ENCODE measurements at places on chromosomes 3 and 15.

GRCh38 chr3:126126286-126126685 lies 42.4 kb upstream of the SLC41A3 start:
- no peak for DNase-seq

GRCh38 chr15:66771351-66771650 lies 69.3 kb downstream of the SMAD6 start:
- no peak for DNase-seq

DNA sequence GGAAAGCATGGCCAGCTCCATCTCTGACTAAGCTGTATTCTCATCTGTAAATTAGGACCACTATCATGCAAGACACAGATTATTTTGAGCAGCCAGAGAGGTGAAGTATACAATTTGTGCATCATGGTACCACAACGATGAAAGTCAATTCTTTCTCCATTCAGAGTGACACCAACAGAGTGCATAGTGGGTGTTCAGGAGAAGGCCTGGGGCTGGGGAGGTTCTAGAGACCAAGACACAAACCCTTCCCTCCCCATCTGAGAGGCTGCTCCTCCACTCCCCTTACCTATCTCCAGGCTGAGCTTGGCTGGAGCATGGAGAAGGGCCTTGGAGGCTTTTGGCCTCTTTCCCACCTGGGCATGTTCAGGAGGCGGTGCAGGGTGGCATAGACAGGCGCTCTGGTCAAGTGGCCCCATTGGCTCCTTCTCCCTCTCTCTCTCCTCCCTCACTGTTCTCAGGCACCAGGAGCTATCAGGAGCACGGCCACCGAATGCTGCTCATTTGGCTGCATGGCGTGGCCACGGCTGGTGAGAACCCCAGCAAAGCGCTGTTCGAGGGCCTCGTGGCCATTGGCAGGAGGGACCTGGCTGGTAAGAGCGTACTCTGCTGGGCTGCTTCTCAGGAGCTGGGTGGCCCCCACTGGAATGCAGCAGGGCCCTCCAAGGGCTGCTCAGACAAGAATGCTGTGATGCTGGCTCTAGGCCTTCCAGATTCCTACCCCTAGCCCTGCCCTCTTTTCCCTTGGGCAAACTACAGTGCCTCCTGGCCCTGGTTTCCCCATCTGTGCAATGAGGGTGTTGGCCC lies 37.9 kb downstream of the ANKDD1A start:
- no peak for DNase-seq

GRCh38 chr15:93855181-93855826 lies 376.1 kb upstream of the MCTP2 start:
- DNase-seq, result no peak

GRCh38 chr15:56757875-56758274 lies 24.6 kb upstream of the ZNF280D start:
- no peak for DNase-seq

DNA sequence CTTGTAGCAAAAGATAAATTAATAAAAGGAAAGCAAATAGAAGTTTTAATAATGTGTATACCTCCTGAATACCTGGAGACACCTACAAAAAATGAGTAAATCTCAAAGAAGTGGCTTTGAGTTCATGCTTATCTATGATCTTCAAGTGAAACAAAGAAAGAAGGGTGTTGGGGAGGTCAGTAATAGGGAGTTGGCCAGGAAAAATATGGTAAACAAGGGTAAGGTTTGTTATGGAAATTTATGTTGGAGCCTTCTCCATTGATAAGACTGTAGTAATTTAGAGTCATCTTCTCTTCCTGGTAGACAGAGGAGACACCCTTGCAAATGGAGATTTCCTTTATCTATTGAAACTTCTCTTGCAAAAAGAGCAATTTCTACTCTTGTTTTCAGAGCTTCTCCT lies 6.6 kb upstream of the CCR8 start:
- no peak for DNase-seq

DNA sequence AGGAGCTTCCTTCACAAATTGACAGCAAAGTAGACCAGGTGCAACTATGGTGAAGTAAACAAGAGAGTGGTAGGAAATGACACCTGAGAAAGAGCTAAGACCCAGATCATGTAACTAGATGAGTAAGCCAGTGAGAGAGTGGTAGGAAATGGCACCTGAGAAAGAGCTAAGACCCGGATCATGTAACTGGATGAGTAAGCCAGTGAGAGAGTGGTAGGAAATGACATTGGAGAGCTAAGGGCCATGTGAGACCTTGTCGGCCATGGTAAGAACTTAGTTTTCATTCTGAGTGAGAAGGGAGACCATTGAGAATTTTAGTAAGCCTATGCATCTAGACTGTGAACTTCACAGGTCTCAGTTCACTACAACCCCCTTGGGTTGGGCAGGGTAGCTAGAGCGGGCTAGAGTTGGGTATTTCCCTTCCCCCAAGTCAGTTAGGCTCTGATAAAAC lies 5.4 kb upstream of the SENP7 start:
- DNase-seq, result no peak

GRCh38 chr3:99108508-99108907 lies 207.0 kb upstream of the DCBLD2 start:
- peak; percentile 52 for DNase-seq

DNA sequence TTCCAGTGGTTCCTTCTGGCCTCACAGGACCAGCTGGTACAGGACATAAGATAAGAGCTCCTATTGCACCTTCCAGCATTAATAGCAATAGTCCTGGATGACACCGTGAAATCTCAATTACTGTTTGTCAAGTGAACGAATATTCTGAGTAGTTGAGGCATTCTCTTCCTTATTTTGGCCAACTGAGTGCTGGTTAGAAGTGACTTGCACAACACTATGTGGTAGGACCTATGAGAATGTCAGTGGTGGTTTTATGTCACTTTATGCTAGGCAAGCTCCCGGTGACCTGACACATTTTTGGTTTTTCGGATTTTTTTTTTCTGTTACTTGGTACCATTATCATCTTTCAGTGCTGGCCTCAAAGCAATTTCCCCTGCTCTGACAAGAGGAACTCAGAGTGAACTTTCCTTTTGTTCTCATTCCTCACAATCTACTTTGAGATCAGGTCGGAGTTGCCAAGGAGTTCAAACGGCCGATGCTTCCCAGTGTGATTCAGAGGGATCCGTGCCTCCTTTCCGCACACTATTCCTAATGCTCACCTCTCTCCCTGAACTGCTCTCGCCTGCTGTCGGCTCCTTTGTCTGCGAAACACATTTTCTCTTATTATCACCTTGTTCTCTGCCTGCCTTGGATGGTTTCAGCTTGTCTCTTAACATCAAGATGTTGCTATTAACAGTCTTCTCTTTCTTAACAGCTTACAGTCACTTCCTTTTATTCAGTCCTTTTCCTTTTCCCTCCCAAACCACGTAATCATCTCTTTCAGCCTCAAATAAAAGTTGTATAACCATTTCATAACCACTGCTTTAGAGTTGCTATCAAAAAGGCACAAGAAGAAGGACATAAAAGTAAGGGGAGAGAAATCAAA lies 35.8 kb downstream of the QTRT2 start:
- no peak for DNase-seq

DNA sequence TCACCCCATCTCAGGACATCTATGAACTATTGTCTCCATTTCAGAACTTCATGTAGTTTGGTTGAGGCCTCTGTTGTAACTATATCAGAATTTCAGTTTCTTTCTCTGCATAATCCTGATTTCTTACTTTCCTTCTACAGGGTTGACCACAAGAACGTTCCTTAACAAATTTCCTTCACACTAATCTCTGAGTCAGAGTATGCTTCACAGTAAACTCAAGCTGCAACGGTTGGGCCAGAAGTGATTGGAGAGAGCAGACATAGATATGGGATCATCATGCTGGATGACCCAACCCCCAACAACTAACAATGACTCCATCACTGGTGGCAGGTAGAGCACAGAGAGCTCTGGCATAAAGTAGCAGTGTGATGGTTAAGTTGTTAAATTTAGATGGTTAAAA lies 128.8 kb upstream of the OSTN start:
- DNase-seq, result peak; percentile 32

GRCh38 chr3:25593001-25593400 lies 71.7 kb downstream of the TOP2B start:
- no peak for DNase-seq

DNA sequence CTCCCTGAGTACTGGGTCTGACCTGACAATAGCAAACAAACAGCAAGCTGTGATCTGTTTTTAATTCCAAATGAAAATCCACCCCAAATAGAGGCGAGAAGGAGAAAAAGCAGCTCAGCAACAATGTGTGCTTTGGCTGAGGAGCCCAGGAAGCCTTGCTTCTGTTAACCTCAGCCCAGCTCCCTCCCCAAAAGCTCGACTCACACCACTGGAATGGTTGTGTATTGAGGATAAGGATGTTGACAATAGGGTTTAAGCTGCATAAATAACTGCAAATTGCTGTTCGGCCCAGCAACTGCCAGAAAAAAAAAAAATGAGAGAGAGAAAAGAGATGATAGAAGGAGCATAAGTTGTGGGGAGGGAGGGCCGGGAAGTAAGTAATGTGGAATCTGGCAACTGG lies 104.0 kb upstream of the TBC1D5 start:
- no peak for DNase-seq

GRCh38 chr3:41180396-41180795 lies 18.9 kb upstream of the CTNNB1 start:
- DNase-seq, result no peak

DNA sequence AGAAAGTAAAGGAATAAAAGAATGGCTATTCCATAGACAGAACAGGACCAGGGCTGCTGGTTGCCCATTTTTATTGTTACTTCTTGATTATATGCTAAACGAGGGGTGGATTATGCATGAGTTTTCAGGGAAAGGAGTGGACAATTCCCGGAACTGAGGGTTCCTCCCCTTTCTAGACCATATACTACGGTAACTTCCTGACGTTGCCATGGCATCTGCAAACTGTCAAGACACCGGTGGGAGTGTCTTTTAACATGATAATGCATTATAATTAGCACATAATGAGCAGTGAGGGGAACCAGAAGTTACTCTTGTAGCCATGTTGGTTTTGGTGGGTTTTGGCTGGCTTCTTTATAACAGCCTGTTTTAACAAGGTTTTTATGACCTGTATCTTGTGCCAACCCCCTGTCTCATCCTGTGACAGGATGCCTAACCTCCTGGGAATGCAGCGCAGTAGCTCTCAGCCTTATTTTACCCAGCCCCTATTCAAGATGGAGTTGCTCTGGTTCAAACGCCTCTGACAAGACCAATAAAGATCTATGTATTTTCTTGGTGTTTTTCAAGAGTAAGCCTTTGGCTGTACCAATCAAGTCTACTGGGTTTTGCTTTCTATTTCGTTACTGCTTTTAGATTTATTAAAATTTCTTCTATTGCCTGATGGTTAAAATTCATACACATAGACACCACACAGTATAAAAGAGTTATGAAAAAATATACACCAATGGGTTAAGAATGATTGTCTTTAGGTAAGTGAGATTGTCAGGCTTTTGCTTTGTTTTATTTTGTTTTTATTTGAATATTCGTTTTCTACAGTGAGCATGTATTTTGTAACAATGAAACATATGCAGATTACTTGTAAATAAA lies 37.4 kb upstream of the CTDSPL start:
- no peak for DNase-seq

- DNase-seq, result peak; percentile 19
These were observed 985.6 kb downstream of the EPHA3 start for GRCh38 chr3:90092994-90093393.

GRCh38 chr3:168091941-168092340 lies 3.8 kb downstream of the GOLIM4 start:
- DNase-seq, result no peak

GRCh38 chr15:71392861-71393283 lies 277.6 kb downstream of the THSD4 start:
- DNase-seq, result no peak

GRCh38 chr15:80437334-80437891 lies 33.2 kb downstream of the ARNT2 start:
- DNase-seq, result peak; percentile 29

- DNase-seq, result peak; percentile 14
These were observed 96.3 kb downstream of the TPRG1 start for GRCh38 chr3:189267981-189268613.

DNA sequence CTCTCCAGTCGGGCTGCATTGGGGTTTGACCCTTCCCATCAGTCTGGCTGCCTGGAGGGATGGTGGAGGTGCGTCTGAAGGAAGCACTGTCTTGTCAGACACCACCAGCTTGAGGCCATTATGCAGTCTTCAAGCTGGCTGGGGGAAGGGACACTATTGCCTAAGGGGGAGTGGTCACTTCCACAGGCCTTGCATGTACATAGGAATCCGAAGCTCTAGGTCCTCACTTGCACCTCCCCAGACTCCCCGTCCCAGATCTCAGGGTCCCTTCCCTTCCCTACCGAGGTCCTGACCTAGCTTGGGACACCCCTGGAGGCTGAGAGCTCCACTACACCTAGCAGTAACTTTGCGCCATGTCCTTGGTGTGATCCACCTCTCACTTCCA lies 48.6 kb upstream of the KLF13 start:
- no peak for DNase-seq

GRCh38 chr15:101608201-101608600 lies 44.0 kb downstream of the TM2D3 start:
- no peak for DNase-seq

- DNase-seq, result no peak
These were observed 104.0 kb upstream of the C15orf61 start for GRCh38 chr15:67416891-67417290.

DNA sequence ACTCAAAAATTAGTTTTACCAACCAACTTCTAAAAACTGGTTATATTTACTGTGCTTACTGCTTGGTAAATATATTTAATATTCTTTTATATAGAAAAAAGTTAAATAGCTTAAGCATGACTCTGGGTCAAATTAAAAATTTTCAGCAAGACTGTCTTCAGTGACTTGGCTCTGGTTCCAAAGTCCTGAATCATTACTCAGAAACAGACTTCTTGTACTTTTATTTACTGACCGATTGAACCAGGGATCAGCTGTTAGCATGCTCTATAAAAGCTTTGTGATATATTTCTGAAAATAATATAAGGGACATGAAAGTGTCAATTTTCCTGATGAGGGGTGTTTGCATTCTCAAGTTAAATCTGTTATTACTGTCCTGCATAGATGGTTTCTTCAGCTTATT lies 164.3 kb downstream of the MCTP2 start:
- no peak for DNase-seq

DNA sequence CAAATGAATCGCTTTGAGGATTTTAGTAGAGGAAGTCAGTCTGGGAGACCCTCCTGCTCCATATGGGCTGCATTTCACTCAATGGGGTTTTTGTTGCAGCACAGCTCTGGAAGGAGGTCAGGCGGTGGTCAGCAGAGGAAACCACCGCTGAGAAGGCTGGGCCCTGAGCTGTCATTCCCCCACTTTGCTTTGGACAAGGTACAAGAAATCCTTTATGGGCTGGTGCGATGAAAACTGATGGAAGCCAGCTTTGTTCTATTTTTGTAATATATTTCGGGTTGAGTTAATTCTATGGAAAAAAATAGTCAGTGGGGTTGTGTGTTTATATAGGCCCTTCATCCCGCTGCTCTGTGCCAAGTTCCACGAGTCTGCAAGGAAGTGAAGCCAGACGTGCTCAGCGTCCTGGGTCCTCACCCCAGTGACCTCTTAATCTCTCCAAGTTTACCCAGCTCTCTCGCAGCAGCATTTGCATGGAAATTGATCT lies 157.1 kb upstream of the TMC3 start:
- no peak for DNase-seq

Measured in ACHN (cell line).